RWPE1 (cell line): ENCODE measurements at places on chromosomes 5 and 9.

DNA sequence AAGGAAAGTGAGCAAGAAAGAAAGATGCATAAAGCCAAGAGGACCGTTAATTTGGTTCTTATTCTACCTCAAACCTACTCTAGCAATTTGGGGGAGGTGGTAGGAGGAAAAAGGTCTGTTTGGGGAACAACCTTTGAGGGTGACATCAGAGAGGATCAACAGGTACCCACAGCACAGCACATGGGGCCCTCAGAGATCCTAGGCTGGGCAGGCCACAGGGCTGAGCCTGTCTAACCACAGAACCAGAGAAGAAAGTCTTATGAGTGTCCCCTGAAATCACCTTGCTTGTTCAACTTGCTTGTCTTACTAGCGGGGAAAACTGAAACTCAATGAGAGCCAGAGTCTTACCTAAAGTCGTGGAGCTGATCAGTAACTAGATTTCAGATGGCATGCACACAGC is 385.2 kb downstream of the SPOCK1 start:
- no peak for DNase-seq

GRCh38 chr5:58893551-58893950 is 310.7 kb downstream of the RAB3C start:
- DNase-seq, result peak; percentile 21

DNA sequence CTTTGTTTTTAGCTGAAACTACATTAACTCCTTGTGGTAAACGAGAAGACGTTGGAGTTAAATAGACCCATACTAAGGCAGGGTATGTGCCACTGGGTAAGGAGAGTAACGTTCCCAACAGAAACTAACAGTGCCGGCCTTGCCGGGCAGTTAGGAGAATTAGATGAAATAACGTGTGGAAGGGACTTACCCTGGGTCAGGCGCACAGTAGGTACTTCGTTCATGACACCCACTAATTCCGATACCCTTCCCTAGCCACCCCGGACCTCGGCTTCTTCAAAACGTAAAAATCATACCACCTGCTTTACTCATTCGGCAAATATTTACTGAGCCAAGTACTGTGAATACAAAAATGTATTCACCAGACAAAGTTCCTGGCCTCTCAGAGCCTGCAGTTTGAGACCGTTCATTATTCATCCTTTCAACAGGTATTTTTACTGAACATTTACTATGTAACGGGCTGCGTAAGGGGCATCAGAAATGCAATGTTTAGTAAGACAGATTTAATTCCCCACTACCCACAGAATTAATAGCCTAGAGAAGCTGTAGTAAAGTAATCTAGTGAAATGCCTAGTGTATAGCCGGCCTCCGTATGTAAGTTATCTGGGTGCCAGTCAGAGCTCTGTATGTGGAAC is 3.2 kb upstream of the SMIM23 start:
- no peak for DNase-seq

GRCh38 chr9:116365056-116365471 is 211.5 kb downstream of the PAPPA start:
- peak; percentile 56 for DNase-seq

DNA sequence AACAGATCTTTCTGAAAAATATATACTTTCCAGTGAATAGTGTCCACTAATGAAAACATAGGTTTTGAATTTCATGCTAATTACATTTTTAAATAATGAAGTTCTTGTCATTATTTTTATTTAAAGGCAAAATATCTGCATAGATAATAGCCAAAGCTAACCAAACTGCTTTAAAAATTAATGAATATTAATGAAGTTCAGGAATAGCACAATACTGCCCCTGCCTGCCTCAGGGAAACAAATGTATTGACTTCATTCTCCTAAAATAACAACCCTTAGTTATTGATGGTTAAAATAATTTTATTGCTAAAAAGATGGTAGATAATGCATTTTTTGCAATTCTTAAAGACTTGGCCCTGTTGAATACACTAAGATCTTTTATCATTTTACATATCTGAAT is 103.6 kb upstream of the SSBP2 start:
- DNase-seq, result no peak

GRCh38 chr5:139659695-139660101 is 11.5 kb downstream of the CXXC5 start:
- DNase-seq, result no peak

DNA sequence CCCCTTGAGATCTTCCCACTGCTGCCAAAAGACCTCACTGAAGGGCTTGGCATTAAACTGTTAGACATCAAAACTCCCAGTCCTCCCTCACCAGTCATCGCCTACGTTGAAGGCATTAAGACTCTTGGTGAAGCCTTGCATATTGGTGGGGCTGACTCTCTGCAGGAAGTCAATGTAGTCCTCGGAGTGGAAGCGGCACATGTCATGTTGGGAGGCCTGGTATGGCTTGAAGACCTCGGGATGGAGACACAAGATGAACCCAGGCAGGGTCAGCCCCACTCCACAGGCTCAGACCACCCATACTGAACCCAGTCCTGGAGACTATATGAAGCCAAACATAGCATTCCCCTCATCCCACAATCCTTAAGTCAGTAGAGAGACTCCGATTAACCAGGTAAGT is 1.9 kb downstream of the HDAC3 start:
- DNase-seq, result no peak

- DNase-seq, result no peak
Measured at GRCh38 chr5:57420801-57421200, 61.8 kb downstream of the ACTBL2 start.

- DNase-seq, result no peak
Measured at GRCh38 chr5:154206311-154206710, 15.8 kb downstream of the GALNT10 start.

DNA sequence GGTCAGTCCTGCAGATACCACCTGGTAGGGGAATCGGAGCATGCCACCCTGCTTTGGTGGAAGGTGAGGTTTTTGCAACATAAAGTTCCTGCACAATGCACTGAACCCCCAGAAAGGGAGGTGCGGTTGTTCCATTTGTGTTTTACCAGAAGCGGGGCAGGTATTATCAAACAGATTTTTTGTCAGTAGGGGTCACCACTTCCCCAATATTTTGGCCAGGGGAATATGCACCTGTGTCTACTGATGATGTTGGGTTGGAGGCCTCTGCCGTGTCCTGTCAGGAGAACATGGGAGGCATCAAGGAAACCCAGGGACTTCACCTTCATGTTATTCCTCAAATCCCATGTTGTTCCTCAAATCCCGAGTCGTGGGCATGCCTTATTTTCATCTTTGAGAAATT is 438.7 kb downstream of the NTRK2 start:
- no peak for DNase-seq

- DNase-seq, result no peak
Measured at GRCh38 chr5:176188506-176189193, 49.6 kb upstream of the SIMC1 start.

- no peak for DNase-seq
Measured at GRCh38 chr5:179266291-179267070, 78.8 kb downstream of the ADAMTS2 start.

DNA sequence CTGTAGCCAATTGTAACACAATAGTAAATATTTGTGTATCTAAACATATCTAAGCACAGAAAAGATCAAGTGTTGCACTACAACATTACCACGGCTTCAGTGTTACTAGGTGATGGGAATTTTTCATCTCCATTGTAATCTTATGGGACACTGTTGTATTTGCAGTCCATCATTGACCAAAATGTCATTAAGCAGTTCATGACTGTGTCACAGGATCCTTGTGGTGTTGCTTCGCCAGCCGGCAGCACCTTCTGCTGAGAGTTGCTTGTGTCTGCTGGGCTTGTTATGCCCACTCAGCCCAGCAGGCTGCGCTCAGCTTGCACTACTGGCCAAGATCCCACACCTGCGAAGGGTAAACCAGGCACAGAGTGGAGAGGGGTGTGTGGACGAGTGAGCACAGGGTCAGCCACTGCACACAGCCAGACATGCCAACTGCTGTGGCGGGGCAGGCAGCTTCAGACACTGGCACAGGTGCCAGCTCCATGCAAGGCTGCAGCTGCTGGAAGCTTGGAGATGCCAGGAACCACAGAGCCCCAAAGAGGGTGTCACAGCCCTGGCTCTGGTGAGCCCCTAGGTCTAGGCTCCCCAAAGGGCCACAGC is 273.7 kb downstream of the CETN3 start:
- DNase-seq, result no peak

GRCh38 chr9:92607088-92607487 is 62.8 kb downstream of the IPPK start:
- no peak for DNase-seq

DNA sequence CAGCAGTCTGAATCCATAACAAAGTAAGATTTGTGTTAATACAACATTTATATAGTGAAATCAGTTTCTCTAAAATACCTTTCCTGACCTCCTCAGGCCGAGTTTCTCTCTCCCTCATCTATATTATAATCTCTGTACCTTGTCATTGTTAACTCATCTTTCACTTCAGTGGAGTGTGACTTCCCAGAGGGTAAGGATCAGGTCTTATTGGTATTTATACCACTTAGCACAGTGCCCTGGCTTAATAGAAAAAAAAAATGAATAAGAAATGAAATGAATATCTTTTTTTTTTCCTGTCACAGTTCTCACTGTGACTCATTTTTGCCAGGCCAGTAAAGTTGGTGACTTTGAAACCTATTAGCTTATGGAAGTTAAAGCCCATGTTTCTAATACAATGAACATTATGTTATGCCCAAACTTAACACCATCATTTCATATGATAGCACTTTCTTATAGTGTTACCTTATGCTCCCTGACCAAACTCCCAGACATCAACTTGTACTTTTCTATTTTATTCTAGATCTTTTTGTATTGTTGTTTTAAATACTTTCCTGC is 90.1 kb downstream of the NR3C1 start:
- DNase-seq, result no peak

DNA sequence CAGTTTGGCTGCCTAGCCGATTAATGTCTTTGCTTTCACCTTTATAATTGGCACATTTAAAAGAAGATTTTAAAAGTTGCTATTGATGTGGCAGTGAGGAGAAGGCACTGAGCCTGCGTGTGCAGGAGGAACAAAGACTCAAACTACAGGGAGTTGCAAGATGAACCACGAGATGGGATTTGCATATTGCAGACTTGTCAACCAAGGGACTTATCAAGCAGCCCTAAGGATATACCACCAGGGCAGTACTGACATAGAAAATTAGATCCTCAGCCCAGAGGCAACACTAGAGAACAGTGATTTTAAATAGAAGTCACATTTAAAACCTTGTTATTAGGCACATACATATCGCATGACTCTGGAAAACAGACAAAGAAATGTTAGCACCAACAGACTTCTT is 342.6 kb downstream of the GLIS3 start:
- no peak for DNase-seq

DNA sequence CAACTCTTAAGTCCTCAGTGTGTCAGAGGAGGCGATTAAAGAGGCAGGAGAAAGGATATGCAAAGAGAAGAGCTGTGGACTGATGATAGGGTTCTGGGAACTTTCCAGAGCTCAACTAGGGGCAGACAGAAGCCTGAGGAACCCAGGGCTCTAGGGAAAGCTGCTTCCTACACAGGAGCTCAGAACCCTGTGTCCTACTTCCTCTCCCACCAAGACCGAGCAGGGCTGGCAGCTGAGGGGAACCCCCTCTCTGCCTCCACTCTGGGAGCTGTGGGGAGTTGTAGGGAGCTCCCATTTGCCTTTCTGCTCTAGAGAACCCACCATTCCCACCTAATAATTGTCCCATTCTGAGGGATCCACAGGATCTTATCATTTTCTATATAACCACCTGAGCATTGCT is 674.3 kb downstream of the ACTL7B start:
- DNase-seq, result no peak

GRCh38 chr5:124980163-124980941 is 233.9 kb upstream of the ZNF608 start:
- DNase-seq, result no peak

- no peak for DNase-seq
Measured at GRCh38 chr9:38313421-38313820, 79.1 kb upstream of the ALDH1B1 start.

DNA sequence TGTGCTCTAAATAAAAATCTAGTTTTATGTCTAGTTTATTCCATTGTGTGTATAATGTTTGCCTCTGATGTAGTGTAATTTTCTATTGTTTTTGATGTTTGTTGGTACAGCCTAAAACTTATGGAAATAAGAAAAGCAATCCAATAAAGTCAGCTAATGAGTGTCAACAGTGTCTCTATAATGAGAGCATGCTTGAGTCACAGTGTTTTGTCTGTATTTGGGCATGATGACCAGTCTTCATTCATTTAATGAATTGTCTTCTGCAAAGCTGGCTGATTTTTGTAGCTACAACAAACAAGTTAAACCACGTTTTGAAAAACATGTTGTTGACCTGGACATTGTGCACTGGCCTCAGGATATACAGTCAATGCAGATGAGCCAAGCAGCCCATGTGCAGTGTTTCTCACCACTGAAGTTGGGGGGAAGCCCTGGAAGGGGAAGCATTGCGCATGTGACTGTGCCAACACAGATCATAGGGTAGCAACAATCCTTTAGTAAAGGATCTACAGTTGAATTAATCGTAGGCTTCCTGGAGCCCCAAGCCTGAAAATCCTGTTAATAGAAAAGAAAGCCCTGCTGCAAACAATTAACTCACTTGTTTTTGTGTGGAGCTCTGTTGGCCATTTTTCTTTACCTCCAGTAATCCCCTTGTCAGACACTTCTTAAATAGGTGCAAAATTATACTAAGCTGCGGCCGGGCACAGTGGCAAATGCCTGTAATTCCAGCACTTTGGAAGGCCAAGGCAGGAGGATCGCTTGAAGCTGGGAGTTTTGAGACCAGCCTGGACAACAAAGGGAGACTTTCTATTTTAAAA is 88.0 kb downstream of the INIP start:
- no peak for DNase-seq

DNA sequence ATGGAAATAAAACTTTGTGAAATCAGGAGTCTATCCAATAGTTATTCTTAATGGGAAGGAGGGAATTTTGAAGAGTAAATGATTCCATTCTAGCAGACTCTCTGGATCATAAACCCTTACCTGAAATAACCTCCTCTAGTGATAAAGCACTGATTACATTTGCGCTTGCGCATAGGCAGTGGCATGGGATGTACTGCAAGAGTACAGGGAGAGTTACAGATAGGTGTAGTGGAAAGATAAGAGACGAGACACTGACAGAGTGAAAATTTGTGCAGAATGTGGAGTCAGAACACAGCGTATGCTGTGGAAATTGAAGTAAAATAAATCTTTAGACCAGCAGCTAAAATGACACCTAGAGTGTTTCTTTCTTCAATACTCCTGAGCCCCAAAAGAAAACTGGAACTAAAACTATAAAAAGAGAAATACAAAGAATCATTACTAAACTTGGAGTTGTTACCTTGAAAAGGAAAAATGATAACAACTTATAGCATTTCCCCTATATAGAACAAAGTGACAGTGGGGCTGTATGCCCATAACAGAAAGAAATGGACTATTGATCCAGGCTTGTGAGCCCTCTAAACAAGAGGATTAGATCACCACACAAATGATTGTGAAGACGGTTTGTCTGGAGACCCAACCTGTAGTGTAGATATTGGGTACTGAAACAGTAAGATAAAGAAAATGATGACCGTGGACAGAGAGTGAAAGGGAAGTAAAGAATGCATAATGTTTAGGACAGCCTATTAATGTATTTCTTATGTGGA is 1471.2 kb upstream of the NUDT12 start:
- DNase-seq, result no peak

DNA sequence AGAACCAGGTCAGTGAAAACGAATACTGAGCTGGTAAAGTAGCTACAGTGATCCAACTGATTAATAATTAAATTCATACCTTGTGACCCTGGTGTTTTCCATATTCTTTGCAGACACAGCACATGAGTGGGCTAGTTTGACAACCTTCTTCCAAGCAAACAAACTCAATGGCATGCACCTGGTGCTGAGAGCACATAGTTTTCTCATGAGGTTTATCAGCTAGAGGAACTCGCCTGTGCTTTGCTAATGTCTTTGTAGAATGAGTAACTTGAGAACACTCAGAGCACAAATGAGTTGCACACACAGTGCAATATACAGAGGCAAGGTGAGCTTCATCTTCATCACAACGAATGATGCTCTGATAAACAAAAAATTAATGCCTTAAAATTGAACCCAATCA is 12.6 kb downstream of the TRIM23 start:
- DNase-seq, result peak; percentile 23
